ENCODE measurements at places on chromosomes 16 and 17.

- H3K4me1 ChIP-seq, result no peaks in the 10 kb centered on the region
- H3K4me3 ChIP-seq, result no peak overlapping the region
- H3K36me3 ChIP-seq, result no peaks in the 10 kb centered on the region
- H3K27me3 ChIP-seq, result peaks cover 10% of the 10 kb centered on the region
- no peak overlapping the region for H3K27ac ChIP-seq
Measured at GRCh38 chr16:73025856-73026210, 22.1 kb downstream of the ZFHX3 start.

DNA sequence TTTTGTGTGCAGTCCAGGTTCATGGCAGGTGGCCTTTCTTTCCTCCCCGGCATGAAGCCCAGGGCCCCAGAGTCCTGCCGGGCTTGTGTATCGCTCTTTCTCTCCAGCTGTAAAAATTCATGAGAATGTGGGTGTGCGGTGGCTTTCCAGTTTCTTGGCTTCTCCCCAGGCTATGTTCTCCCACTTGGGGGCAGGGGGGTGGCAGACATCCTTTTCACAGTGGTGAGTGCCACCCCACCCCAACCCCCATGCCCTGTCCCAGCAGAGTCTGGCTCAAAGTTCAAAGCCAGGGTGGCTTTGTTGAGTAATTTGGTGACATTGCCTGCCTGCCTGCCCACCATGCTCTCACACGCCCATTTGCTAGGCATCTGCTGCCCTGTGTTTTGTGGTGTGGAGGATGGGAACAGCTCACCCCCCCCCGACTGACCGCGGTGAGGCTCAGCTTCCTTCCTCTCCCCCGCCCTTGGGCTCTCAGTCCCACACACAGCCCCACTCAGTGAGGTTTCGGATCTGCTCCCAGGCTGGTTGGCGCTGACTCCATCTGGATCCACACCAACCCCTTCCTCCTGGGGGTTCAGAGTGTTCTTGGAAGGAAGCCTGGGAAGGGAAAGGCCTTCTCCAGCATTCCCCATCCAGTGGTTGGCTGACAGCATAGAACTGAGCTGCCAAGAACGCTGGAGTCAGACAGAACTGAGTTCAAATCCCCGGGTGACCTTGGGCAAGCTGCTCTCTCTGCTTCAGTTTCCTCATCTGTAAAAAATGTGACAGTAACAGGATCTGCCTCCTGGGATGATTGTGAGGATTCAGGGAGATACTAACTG is 36.0 kb downstream of the CHD9 start:
- H3K27me3 ChIP-seq, result no peaks in the 10 kb centered on the region
- DNase-seq, result no peak
- H3K4me3 ChIP-seq, result peak overlapping the region; percentile 61

- no peak overlapping the region for H3K27ac ChIP-seq
- no peak overlapping the region for H3K4me3 ChIP-seq
- DNase-seq, result no peak
- H3K36me3 ChIP-seq, result peaks cover 4% of the 10 kb centered on the region
Measured at GRCh38 chr17:50304781-50305404, 30.6 kb downstream of the TMEM92 start.

DNA sequence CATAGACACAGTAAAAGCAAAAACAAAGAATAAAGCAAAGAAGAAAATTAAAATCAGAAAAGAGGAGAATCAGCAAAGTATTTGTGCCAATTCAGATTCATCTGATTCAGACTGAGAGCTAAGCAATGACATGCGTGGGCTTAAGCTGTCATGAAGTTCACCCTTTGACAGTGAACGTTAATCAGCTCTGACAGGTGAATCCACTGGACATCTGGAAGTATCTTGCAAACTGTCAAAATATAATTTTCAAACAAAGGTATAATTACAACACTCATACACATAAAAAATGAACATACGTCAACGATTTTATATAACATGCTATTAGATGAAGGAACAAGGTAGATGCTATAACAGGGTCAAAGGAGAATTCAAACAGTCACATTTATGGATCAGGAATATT is 596.3 kb upstream of the SALL1 start:
- H3K27me3 ChIP-seq, result no peaks in the 10 kb centered on the region
- no peaks in the 10 kb centered on the region for H3K4me1 ChIP-seq
- H3K36me3 ChIP-seq, result peaks cover under 1% of the 10 kb centered on the region
- no peak overlapping the region for H3K27ac ChIP-seq
- no peak for DNase-seq
- no peak overlapping the region for H3K4me3 ChIP-seq

DNA sequence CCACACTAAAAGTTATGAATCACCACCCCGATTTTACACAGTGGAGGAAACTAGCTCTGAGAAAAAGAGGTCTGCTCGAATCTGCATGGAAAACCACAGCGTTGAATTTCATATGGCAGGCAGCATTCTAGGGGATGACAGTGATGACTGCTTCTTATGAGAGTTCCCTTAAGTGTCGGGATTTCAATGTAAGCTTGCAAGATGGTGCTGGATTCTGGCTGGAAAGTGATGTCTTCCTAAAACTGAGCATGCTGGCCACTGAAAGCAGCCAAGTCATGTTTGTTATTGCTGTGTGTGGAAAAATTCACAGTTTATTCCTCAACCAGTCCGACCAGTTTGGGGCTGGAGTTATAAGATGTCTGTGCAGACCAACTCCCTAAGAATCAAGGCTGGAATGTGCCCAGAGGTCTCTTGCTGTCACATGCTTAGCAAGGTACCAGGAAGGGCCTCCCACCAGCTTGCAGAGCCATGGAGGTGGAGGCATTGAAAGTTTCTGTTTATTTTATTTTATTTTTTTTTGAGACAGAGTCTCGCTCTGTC is 37.2 kb upstream of the GAN start:
- H3K27ac ChIP-seq, result no peak overlapping the region
- DNase-seq, result no peak

- peaks cover 1% of the 10 kb centered on the region for H3K36me3 ChIP-seq
- no peaks in the 10 kb centered on the region for H3K27me3 ChIP-seq
- no peak overlapping the region for H3K27ac ChIP-seq
- H3K4me3 ChIP-seq, result no peak overlapping the region
Measured at GRCh38 chr16:77509796-77510195, 75.0 kb upstream of the ADAMTS18 start.

DNA sequence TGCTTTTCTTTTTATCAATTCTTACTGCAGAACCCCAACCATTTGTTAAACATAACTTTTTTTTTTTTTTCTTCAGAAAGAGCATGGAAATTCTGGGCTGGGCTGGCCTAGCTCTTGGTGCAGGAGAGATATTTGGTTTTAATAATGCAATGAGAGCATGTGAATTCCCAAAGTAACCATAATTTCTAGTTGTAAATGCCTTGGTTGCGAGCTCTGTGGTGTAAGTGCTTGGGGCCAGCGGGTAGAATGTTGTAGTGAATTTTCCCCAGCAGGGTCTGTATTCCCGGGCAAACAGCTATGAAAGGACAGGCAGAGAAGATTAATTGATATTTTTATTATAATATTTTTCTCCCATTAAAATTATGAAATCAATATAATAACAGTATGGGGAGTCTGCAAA is 465.6 kb downstream of the HS3ST4 start:
- H3K4me1 ChIP-seq, result no peaks in the 10 kb centered on the region
- no peak overlapping the region for H3K27ac ChIP-seq

DNA sequence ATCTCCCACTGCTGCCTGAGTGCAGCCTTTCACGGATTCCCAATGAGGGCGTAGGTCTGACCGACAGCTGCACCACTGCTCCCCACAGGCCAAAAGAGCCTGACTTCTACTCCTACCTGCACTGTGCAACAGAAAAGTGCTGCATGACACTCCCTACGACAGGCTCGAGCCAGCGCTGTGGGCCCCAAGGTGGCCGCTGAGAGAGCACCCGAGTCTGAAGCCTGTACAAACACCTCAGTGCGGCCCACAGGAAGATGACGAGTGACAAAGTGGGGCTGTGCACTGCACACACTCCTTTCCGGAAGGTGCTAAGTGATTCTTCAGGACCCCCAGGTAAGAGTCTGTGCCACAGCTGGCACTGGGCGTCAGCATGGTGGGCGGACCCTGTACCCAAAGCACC is 41.2 kb downstream of the FANCA start:
- H3K27me3 ChIP-seq, result no peaks in the 10 kb centered on the region
- DNase-seq, result no peak
- peaks cover 8% of the 10 kb centered on the region for H3K36me3 ChIP-seq
- no peaks in the 10 kb centered on the region for H3K4me1 ChIP-seq
- no peak overlapping the region for H3K4me3 ChIP-seq
